ENCODE measurements at places on chromosomes 13 and 19. TPM values are rescaled to one million over a fixed set of nuclear protein-coding genes. Genes with fewer than 3 reads are reported as not detected.

DNA sequence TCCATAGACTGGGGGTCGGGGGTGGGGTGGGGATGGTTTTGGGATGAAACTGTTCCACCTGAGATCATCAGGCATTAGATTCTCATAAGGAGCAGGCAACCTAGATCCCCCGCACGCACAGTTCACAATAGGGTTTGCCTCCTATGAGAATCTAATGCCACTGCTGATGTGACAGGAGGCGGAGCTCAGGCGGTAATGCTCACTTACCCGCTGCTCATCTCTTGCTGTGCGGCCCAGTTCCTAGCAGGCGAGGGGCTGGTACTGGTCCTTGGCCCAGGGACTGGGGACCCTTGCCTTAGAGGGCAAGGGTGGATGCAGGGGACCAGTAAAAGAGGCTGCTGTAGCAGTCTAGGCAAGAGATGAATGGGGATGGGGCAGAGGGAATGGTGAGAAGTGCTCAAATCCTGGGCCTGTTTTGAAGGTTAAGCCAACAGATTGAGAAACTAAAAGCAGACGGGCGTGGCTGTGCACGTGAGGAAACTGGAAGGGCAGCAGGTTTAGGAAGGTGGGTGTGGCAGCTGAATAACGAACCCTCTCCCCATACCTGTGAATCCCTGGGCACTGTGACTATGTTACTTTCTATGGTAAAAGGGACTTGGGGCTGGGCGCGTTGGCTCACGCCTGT is 1.5 kb upstream of the ERICH4 start:
- no peak overlapping the region for H3K4me3 ChIP-seq
- H3K36me3 ChIP-seq: peaks cover 2% of the 10 kb centered on the region
- no peak for DNase-seq
- H3K27me3 ChIP-seq: no peaks in the 10 kb centered on the region
- no peak overlapping the region for H3K27ac ChIP-seq
- peaks cover 15% of the 10 kb centered on the region for H3K4me1 ChIP-seq

DNA sequence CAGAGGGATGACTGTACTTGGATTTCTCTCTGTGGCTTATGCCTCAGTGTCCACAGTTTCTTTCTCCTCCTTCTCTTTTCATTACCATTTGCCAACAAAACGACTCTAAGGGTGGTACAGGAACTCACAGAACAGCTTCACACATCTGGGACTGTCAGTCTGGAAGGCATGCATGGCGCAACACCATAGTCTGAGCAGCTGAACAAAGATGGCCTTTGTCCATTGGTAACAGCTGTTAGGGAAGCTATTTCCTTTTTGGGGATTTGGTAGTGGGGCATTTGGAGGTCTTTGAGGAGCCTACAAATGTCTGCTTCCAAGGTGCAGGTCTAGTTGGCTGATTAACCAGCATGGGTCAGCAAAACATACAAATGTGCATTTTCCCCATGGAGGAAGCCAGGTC is 81.4 kb upstream of the PCDH8 start:
- H3K36me3 ChIP-seq: no peaks in the 10 kb centered on the region
- no peaks in the 10 kb centered on the region for H3K4me1 ChIP-seq
- DNase-seq: no peak
- H3K4me3 ChIP-seq: no peak overlapping the region
- H3K27ac ChIP-seq: no peak overlapping the region

The LAIR1 gene
- 156 TPM for total RNA-seq

The IFNL1 gene
- total RNA-seq: 0.33 TPM

DNA sequence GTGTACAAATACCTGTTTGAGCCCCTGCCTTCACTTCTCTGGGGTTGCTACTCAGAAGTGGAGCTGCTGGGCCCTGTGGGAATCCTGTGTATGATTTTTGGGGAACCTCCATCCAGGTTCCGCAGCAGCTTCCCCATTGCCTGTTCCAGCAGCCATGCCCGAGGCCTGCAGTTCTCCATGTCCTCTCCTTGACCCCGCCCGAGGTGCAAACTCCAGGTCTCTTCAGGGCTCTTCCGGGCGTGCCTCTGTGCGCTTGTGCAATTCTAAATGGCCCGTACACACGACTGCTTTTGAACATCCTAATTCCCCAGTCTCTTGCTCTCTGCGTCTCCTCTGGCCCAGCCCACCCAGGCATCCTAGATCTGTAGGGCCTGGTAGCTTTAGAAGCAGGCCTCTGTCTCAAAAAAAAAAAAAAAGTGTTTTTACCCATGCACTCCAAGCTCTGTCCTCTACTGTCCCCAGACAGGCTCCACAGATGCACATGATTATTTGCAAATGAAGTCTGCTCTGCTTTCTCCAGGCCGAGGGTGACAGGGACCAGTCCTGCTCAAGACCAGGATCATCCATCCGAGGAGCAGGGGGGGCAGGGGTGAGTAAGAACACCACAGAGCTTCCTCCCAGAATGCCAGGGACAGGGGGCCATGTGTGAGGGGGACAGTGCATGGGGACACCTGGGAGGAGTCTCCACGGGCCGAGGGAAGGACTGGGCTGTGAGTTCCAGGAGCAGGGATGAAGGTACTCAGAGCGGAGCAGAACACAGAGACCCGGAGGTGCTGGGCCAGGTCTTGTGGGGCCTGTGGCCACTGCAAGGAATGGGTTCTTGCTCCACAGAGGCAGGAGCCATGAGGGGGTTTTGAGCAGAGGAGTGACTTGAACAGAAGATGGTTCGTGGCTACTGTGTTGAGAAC is 51.7 kb downstream of the SLC7A9 start:
- no peak for DNase-seq
- H3K27me3 ChIP-seq: no peaks in the 10 kb centered on the region
- H3K4me1 ChIP-seq: peaks cover 12% of the 10 kb centered on the region

DNA sequence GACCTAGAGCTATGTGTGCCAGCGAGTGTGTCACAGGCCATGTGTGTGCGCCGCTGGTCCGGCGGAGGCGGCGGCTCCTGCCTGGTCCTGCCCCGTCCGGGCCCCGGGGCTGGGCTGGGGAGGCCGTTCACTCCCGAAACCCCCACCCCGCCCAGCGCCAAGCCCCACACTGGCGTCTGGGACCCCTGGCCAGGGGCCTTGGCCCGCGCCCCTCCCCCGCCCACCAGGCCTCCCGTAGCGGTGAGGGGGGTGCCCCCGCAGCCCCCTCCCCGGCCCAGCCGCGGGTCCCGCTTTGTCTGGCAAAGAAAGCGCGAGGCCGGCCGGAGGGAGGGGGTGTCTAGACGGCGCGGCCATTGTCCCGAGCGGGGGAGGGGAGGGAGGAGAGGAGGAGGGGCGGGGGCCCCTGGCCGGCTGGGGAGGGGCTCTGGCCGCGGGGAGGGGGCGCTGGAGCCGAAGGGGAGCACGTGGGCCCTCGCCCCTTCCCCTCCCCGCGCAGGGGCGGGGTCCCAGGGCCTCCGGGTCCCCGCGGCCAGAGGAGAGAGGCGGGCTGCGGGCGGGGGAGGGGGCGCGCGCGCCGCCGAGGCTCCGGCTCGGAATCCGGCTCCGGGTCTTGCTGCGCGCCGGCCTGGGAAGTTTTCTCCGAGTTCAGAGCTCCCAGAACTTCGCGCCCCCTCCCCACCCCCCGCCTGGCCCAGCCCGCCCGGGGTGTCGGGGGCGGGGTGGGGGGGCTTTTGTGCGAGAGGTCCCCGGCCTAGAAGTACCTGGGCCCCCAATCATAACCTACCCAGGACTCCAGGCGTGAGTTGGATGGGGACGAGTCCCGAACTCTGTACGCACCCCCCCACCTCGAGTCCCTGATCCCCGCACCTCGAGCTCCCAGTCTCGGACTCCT is 888 bp downstream of the NOTCH3 start:
- no peaks in the 10 kb centered on the region for H3K36me3 ChIP-seq
- DNase-seq: no peak
- no peak overlapping the region for H3K27ac ChIP-seq
- H3K4me3 ChIP-seq: no peak overlapping the region
- peaks cover 9% of the 10 kb centered on the region for H3K4me1 ChIP-seq
- H3K27me3 ChIP-seq: peaks cover 16% of the 10 kb centered on the region

DNA sequence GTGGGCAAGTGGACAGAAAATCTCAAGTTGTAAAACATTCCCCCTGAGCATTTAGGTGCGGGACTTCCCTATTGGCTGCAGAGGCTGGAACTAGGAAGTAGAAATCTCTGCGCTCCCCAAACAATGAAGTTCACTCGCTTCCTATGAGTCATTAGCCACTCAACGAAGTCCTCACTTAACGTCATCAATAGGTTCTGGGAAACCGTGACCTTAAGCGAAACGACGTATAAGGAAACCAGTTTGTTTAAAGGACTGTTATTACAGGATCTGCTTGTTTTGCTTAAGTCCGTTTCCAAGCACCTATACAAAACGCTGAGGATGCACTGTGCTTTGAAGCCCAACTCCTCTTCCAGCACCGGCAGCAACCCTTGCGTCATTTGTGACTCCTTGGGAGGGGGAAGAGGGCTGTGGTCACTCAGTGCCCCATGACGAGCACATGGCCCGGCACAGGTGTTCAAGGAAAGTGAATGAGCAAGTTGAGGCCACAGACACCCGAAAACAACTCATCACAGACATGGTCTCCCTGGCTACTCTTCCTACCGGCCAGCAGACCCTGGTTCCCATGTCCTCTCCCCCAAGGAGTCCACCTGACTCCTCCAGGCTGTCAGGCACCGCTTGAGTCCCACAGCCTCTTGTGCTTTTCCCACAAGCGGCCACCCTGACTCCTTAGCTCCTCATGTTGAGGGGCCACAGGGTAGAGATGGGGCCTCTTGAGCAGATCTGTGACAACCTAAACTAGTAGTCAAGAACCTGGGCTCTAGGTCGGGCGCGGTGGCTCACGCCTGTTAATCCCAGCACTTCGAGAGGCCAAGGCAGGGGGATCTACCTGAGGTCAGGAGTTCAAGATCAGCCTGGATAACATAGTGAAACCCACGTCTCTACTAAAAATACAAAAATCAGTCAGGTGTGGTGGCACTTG is 4.8 kb downstream of the RPS16 start:
- H3K4me3 ChIP-seq: no peak overlapping the region
- no peaks in the 10 kb centered on the region for H3K27me3 ChIP-seq
- no peak for DNase-seq
- H3K27ac ChIP-seq: peak overlapping the region; percentile 51

- peak; percentile 57 for DNase-seq
- H3K27me3 ChIP-seq: peaks cover 5% of the 10 kb centered on the region
- H3K27ac ChIP-seq: no peak overlapping the region
- H3K4me1 ChIP-seq: no peaks in the 10 kb centered on the region
Measured at GRCh38 chr19:30669329-30670010, 297.3 kb downstream of the ZNF536 start.

- no peak overlapping the region for H3K27ac ChIP-seq
- H3K4me3 ChIP-seq: no peak overlapping the region
- H3K36me3 ChIP-seq: no peaks in the 10 kb centered on the region
- H3K27me3 ChIP-seq: no peaks in the 10 kb centered on the region
- no peak for DNase-seq
Measured at GRCh38 chr13:76440568-76440967, 445.6 kb downstream of the KCTD12 start.

GRCh38 chr19:2032296-2032941 is 16.9 kb upstream of the BTBD2 start:
- H3K36me3 ChIP-seq: no peaks in the 10 kb centered on the region
- DNase-seq: peak; percentile 55
- peaks cover 29% of the 10 kb centered on the region for H3K4me1 ChIP-seq
- H3K27ac ChIP-seq: peak overlapping the region; percentile 40
- no peak overlapping the region for H3K4me3 ChIP-seq

DNA sequence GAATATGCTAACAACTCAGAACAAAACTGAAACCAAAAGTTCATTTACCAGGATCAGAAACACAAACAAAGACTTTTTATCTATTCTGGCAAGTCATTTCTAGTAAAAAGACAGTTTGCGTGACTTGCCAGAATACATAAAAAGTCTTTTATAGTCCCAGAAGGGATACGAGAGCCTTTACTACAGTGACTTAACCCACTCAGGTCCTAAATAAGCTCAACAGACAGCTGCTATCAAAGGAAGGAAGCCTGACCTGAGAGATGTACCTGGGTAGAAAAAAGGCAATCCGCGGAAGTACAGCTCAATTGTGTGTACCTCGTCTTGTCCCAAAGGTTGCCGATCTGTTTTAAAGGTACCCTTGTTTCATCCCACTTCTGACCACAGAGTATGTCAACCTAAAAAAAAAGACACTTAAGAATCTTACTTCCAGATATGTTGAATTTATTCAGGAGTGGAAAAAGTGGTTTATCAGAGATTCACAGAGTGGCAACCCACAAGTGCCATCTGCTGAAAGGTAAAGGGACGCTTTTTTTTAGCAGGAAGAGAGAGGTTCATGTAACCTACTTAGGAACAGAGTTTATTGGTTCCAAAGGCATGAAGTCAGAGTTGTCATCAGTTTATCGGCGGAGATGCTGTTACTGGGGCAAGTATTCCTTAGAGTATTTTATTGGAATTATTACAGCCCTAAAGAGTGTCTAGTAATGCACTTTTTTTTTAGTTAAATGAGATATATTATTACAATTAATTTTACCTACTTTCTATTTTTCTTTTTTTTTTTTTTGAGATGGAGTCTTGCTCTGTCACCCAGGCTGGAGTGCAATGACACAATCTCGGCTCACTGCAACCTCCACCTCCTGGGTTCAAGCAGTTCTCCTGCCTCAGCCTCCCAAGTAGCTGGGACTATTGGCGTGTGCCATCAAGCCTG is 69.7 kb upstream of the C1QTNF9B start:
- peak overlapping the region; percentile 51 for H3K4me3 ChIP-seq
- H3K27me3 ChIP-seq: no peaks in the 10 kb centered on the region
- DNase-seq: no peak

DNA sequence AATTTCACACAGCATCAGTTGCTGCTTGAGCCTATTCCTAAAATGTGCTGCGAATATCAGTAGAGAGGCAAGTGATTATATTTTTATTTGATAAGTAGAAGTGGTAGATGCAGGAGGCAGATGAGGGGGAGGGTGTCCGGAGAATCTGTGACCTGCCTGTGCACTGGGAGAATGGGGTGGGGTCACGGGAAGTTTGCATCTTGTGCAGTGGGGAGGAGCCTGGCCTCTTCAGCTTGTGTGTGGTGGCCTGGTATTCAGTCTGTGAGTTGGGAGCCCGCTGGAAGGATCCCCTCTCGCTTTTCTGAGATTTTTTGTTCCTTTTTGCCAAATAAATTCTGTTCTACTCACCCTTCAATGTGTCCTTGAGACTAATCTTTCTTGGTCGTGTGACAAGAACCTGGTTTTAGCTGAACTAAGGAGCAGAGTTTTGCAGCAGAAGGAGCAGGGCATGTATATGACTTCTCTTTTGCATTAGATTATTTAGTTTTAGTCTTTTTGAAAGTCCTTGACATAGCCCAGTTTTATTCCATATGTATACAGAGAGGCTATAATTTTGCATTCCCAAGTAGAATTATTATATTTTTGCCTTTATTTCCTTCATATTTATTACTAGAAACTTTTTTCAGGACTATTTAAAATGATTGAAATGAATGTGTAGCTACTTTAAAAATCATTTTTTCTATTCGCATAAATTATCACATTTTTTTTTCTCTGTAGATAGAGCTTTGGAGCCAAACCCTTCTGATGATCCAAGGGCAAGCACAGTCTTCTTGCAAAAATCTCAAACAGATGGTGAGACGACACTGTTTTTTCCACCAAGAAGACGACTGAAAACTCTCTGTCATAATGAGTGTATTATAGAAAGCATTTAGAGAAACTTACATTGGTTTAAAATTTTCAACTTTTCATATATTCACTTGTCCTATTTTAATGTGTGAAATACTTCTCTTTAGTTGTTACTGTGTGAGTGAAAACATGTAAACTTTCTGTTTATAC is 1257.2 kb downstream of the UQCRFS1 start:
- no peak for DNase-seq
- H3K36me3 ChIP-seq: no peaks in the 10 kb centered on the region
- H3K4me1 ChIP-seq: no peaks in the 10 kb centered on the region
- H3K27ac ChIP-seq: no peak overlapping the region
- no peak overlapping the region for H3K4me3 ChIP-seq

Data from natural killer cell (primary cell).